ENCODE measurements at places on chromosomes 3 and 15.

DNA sequence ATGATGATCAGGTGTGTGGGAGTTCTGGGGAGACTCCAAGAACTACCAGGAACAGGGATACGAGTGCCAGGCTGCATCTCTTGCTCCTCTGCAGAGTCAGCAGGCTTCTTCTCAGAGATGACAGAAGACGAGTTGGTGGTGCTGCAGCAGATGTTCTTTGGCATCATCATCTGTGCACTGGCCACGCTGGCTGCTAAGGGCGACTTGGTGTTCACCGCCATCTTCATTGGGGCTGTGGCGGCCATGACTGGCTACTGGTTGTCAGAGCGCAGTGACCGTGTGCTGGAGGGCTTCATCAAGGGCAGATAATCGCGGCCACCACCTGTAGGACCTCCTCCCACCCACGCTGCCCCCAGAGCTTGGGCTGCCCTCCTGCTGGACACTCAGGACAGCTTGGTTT is 7.9 kb downstream of the PRRT3 start:
- DNase-seq = no peak

DNA sequence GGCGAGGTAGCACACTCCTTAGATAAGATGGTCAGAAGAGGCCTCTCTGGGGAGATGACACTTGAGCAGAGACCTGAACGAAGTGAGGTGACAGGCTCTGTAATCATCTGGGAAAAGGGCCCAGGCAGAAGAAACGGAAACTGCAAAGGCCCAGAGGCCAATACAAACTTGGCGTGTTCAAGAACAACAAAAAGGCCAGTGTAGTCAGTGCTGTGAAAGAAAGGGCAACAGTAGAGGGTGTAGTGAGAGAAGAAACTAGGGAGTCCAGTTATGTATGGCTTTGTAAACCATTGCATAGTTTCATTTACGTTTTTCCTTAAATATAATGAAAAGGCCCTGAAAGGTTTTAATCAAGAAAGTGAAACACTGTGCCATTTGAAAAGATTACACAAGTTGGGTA is 31.8 kb downstream of the PLD1 start:
- no peak for DNase-seq

DNA sequence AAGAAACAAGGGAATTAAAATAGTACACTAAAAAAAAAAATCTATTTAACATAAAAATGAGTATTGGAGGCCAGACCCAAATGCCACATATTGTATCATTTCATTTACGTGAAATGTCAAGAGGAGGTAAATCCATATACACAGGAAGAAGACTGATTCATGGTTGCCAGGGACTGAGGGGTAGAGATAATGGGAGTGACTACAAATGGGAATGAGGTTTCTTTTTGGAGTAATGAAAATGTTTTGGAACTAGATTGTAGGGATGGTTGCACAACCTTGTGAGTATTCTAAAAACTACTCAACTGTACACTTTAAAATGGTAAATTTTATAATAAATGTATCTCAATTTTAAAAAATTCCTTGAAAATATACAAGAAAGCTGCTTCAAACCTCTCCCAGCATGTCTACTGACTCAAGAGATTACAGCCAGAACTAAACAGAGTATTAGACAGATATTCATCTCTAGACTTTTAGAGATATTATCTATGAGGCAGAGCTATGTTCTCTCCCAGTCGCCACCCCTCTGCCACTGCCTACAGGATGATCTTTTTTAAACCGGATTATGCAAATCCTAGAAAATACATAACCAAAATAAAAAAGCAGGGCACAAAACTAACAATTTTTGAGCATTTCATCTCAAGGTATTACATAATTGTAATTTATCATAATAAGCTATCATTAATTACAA is 6.2 kb downstream of the HLTF start:
- DNase-seq = peak; percentile 2

GRCh38 chr3:50572158-50572557 is 2.8 kb downstream of the HEMK1 start:
- DNase-seq = peak; percentile 84

DNA sequence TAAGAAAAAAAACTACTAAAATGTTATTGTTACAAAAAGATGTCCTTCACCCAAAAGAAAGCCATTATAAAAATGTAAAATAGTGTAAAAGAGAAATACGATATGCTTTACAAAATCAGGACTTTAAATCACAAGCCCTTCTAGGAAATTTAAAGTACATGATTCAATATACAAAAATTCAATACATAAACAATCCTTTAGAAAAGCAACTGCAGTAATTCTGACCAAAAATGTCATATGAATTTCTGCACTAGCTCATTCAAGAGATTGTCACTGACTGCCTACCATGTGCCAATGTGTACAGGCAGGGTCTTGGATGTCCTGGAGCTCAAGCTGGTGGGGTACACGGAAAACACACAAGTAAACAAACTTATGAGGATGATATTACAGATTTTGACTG is 2.5 kb downstream of the MORC1 start:
- no peak for DNase-seq

DNA sequence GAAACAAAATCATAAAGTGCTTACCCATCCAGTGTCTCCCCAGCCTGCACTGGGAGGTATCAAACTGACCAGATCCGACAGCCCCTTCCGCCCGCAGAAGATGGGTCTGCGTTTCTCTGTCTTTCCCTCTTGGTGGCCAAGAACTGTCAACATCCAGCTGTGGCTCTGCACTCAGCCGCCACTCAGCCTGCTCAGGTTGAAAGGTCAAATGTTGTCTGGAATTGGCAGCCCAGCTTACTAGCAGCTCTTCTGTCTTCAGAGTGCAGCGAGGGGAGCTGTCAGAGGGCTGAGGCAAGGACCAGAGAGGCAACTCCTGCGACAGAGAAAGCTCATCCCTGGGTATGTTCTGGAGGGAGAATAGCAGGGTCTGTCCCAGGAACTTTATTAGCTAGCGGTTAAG is 45.4 kb downstream of the GOLGA6L2 start:
- no peak for DNase-seq

DNA sequence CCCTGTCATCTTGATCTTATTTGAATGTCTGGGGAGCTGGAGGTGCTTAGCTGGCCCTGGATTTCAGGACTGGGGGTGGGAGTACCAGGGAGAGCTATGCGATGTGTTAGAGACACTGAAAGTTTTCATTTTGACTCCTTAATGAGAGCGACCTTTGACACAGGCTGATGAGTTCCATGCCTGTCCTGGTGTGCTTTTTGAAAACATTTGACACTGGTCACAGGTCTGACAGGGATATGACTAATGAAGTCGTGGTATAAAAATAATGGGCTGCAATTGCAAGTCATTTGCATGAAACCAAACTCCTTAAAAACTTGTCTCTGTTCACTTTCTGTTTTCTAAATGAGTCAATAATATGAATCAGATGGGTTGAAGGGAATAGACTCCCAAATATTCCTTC is 81.9 kb downstream of the MECOM start:
- DNase-seq = no peak

DNA sequence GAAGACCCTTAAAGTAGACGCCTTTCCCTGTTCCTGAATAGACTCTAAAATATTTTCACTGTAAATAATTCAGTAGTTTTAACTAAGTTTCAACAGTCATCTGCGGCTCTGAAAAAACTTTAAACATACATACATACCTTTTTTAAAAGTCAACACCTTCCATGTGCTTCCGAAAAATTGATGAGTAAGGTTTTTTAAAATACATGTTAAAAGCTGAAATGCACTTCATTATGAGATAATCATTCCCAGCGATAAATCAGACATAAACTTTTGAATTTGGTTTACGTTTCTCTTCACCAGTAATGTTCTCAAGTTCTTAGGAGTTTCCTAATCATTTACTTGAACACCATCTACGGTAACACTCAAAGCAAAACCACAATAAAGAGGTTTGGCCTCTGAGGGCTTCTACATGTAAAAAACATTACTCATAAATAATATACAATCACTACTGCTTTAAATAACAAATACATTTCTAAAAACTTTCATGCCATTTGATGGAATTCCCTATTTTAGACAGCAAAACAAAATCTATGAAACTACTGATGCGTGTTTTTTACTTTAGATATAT is 403.5 kb downstream of the SHQ1 start:
- DNase-seq = no peak

DNA sequence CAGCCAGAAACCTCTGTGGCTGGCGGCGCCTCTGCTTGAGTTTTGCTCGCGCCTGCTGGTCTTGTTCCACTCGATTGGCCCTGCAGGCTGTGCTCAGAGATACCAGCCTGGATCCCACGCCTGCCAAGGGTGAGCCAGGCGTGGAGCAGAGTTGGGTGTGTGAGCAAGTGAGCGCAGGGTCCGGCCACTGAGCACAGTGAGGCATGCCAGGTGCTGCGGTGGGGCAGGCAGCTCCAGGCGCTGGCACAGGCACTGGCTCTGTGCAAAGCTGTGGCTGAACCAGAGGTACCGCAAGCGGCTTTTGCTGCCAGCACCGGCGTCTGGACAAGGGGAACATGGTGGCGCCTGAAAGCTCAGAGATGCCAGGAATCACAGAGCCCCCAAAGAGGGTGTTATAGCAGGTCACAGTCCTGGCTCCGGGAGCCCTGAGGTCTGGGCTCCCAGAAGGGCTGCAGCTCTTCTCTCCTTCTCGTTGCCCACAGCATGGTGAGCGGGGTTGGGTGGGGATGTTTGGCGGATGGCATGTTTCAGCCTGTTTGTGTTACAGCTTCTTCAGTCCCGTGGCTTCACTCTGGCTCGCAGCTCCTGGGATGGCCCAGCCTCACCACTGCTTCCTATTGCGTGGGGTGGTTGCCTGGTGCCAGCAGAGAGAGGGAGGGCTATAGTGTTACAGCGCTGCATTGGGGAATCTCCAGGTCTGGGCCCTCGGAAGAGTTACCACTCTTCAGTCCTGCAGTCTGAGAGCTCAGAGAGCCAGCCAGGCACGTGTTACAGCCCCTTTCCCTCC is 73.9 kb downstream of the NR1D2 start:
- no peak for DNase-seq

GRCh38 chr3:100982710-100983109 is 10.5 kb downstream of the ABI3BP start:
- peak; percentile 54 for DNase-seq

GRCh38 chr3:18223974-18224373 is 201.2 kb downstream of the SATB1 start:
- no peak for DNase-seq

DNA sequence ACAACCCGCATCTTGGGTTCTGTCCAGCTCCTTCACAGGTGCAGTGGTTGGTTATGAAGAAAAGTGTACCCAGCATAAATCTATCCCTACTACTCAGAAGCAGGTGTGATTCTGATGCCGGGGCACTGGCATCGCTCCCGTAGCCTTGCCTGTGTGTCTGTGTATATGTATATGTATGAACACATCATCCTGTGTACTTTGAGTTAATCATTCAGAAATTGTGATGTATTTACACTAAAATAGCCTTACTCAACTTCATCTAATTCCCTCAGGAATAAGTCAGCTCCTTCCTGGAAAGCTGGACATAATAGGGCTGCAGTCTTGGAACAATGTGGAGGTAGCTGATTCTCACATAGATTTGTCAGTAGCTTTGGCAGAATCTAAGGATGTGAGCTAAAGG is 6.7 kb upstream of the ZBED2 start:
- no peak for DNase-seq

DNA sequence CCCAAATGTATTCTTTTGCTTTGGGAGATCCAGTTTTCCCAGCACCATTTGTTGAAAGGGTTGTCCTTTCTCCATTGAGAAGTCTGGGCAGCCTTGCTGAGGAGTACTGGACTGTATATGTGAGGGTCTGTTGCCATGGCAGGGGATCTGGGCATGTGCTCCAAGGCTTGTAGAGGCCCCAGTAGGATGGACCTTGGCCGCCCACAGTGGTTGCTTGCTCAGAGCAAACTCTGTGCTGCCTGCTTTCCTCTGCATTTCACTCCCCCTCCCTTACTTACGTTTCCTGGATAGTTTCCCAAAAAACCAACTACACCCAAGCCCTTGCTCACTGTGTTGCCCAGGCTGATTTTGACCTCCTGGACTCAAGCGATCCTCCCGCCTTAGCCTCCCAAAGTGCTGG is 97.2 kb upstream of the PRR23E start:
- DNase-seq = no peak

DNA sequence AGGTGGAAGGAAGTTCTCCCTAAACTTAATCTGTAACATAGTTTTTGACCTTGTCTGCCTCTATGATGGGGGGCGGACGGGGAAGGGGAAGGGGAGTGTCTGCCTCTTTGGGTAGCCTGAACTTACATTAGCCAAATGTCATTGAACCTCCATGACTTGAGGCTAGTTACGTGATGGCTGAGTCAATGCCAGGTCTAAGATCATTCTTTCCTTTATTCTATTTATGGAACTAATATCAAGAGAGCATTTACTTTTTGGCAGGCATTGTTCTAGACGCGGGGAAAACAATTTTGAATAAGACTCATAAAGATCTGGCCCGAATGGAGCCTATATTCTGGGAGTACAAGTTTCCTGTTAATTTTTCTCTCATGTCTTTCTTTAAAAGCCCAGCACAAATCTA is 340.7 kb upstream of the C2CD4B start:
- no peak for DNase-seq

- no peak for DNase-seq
These were observed 13.2 kb upstream of the SLC7A14 start for GRCh38 chr3:170599091-170599490.

GRCh38 chr15:67762610-67763368 is 62.5 kb upstream of the SKOR1 start:
- DNase-seq = peak; percentile 58

DNA sequence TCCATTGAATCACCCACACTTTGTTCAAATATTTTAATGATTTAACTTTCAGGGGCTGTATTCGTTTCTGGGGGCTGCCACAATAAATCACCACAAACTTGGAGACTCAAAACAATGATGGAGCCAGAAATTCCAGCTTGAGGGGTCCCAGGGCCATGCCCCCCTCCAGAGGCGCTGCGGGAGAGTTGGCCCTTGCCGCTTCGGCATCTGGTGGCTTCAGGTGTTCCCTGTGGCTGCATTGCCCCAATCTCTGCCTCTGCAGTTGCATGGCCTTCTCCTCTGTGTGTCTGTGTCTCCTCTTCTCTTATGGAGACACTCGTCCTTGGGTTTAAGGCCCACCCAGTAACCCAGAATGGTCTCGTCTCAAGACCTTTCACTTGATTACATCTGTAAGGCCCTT is 144.7 kb downstream of the CHSY1 start:
- no peak for DNase-seq

DNA sequence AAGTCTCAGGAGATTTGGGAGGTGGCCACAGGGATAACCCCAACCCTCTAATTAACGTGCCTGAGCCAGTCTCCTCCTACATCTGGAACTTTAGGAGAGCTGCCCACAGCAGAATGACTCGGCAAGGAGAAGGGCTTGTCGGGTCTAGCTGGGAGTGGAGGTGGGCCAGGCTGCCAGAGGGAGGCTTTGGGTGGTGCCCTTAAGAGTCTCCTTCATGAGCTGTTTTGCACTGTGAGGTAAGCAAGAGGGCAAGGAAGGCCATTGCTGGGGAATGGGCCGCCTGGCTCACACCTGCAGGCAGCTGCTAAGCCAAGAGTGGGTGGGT is 3.6 kb upstream of the TNK2 start:
- DNase-seq = no peak
